K562 (cell line): ENCODE measurements at places on chromosomes 11 and 22. TPM values are rescaled to one million over a fixed set of nuclear protein-coding genes. Genes with fewer than 3 reads are reported as not detected.
A peak's percentile ranks its signal among the peaks of the same experiment; 100 is the strongest.

DNA sequence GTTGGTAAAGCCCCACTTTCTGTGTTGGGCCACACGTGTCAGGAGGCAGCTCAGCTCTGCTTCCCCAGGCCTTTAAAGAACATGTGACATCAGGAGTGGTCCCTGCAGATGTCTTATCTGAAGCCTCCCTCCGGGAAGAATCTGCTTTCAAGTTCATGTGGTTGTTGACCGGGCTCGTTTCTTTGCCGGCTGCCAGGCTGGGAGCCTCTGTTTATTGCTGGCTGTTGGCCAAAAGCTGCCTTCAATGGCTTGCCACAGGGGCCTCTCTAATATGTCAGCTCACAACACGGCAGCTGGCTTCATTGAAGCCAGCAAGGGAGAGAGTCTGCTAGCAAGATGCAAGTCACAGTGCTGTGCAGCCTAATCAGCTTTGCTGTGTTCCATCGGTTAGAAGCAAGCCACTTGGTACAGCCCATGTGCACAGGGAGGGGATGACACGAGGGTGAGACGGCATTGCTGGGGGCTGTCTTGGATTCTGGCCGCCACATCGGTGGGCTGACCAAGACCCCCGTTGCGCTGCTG lies 14.6 kb downstream of the MRGPRF start:
- H3K36me3 ChIP-seq = no peaks in the 10 kb centered on the region
- H3K4me3 ChIP-seq = no peak overlapping the region
- H3K4me1 ChIP-seq = no peaks in the 10 kb centered on the region; the same call in 2 of the 3 replicates
- H3K27me3 ChIP-seq = peaks cover 63% of the 10 kb centered on the region
- DNase-seq = no peak
- no peak overlapping the region for H3K27ac ChIP-seq

DNA sequence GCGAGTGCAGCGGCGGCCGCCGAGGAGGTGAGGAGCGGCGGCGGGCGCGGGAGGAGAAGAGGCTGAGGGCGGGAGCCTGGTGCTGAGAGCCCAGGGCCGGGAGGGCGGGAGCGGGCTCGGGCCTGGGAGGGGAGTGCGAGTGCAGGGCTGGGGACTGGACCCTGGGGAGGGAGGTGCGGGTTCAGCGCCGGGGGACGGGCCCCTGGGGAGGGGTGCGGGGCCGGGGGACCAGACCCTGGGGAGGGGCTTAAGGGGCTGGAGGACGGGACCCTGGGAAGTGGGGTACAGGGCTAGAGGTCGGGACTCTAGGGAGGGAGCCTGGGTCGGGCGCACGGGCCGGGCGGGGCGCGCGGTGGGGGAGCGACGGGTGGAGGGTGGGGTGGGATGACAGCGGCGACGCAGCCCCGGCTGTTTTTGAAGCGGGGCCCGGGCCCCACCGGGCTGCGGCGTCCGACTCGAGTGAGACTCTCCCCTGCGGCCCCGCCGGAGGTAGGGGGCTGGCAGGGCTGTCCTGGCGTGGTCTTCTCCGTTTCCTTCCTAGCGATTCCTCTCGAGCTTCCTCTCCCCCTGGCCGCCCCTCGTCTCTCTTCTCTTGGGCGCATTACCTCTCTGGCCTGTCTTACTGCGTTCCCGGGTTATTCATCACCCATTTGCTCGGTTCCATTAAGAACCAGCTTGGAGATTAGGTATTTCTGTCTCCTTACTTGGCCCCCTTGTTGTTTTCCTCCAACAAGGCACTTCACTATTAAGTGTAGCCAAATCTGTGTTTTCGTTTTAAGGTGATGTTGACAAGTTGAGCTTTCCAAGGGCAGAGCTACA lies 754 bp downstream of the NUP50 start:
- H3K4me3 ChIP-seq = peak overlapping the region; percentile 80
- peaks cover 6% of the 10 kb centered on the region for H3K4me1 ChIP-seq
- peak; percentile 48 for DNase-seq
- H3K27ac ChIP-seq = peak overlapping the region; percentile 88
- peaks cover 40% of the 10 kb centered on the region for H3K36me3 ChIP-seq

- H3K27me3 ChIP-seq = no peaks in the 10 kb centered on the region
- H3K4me3 ChIP-seq = no peak overlapping the region
- DNase-seq = no peak
- no peak overlapping the region for H3K27ac ChIP-seq
These were observed 108.6 kb downstream of the LARGE1 start for GRCh38 chr22:33811686-33812085.

- H3K27ac ChIP-seq = no peak overlapping the region
- DNase-seq = no peak
- H3K4me1 ChIP-seq = peaks cover 14% of the 10 kb centered on the region
- H3K27me3 ChIP-seq = no peaks in the 10 kb centered on the region
These were observed 13.5 kb upstream of the HMOX1 start for GRCh38 chr22:35367331-35367886.

DNA sequence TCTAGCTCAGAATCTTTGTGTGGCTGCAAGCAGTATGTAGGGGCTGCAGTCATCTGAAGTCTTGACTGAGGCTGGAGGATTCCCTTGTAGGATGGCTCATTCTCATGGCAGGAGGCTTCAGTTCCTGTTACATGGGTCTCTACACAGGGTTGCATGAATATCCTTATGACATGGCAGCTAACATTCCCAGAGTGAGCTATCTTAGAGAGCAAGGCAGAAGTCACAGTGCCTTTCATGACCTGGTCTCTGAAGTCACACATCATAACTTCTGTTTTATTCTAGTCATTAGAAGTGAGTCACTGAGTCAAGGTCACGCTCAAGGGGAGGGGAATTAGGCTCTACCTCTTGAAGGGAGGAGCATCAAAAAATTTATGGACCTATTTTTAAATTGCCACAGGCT lies 10.3 kb upstream of the SPON1 start:
- no peak for DNase-seq
- H3K36me3 ChIP-seq = no peaks in the 10 kb centered on the region
- no peak overlapping the region for H3K27ac ChIP-seq
- H3K4me3 ChIP-seq = no peak overlapping the region
- no peaks in the 10 kb centered on the region for H3K4me1 ChIP-seq

DNA sequence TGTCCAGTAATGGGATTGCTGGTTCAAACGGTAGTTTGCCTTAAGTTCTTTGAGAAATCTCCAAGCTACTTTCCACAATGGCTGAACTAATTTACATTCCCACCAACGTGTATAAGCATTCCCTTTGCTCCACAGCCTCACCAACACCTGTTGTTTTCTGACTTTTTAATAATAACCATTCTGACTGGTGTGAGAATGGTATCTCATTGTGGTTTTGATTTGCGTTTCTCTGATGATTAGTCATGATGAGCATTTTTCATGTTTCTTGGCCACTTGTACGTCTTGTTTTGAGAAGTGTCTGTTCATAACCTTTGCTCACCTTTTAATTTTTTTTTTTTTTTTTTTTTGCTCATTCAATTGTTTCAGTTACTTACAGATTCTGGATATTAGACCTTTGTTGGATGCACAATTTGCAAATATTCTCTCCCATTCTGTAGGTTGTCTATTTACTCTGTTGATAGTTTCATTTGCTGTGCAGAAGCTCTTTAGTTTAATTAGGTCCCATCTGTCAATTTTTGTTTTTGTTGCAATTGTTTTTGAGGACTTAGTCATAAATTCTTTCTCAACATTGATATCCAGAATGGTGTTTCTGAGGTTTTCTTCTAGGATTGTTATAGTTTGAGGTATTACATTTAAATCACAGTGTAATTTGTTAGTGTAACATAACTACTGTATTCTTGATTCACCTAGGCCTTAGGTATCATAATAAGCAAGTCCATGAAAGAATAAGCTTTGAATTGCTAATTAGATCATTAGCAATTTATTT lies 33.0 kb downstream of the CCDC34 start:
- DNase-seq = no peak
- H3K4me3 ChIP-seq = no peak overlapping the region
- no peaks in the 10 kb centered on the region for H3K36me3 ChIP-seq
- no peak overlapping the region for H3K27ac ChIP-seq
- no peaks in the 10 kb centered on the region for H3K27me3 ChIP-seq
- H3K4me1 ChIP-seq = no peaks in the 10 kb centered on the region

GRCh38 chr11:14503023-14503422 lies 3.4 kb upstream of the COPB1 start:
- peaks cover 58% of the 10 kb centered on the region for H3K36me3 ChIP-seq
- no peak overlapping the region for H3K4me3 ChIP-seq
- no peak for DNase-seq
- H3K27ac ChIP-seq = no peak overlapping the region

DNA sequence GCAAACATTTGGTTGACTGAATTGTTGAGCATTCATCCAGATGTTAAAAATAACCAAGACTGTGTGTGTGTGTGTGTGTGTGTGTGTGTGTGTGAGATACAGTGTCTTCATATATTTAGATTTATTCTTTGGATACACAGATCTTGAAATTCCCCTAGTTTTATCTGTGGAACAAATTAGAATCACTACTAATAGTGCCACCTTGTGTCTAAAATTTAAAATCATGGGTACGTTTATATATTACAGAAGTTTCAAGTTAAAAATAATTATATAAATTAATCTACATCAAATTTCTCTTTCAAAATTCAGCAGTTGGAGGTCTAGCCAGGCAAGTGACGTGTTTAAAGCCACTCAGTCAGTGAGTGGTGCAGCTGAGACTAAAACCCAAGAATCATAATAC lies 1566.2 kb upstream of the TENM4 start:
- no peak overlapping the region for H3K4me3 ChIP-seq
- H3K27ac ChIP-seq = no peak overlapping the region
- no peaks in the 10 kb centered on the region for H3K4me1 ChIP-seq
- no peaks in the 10 kb centered on the region for H3K27me3 ChIP-seq
- DNase-seq = no peak
- H3K36me3 ChIP-seq = no peaks in the 10 kb centered on the region

DNA sequence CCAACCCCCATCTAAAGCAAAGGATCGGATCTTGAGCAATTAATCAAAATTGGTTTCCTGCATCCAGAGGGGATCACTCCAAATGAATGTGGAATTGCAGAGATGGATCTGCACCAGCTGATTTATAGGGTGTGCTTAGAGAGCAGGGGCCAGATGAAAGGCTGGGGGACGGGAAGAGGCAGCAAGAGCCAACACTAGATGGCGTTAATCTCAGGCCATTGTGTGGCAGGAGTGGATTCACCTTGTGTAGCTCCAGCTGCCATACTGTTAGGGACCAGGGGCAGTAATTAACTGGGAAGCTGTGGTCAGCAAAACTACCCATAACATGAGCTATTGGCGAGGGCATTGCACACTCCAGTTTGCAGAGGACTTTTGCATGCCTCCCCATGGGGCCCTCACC lies 35.6 kb downstream of the SERPINH1 start:
- H3K36me3 ChIP-seq = no peaks in the 10 kb centered on the region
- peak; percentile 71 for DNase-seq
- H3K4me3 ChIP-seq = no peak overlapping the region
- H3K27me3 ChIP-seq = no peaks in the 10 kb centered on the region
- H3K4me1 ChIP-seq = peaks cover 14% of the 10 kb centered on the region; the same call in 2 of the 3 replicates

GRCh38 chr22:27698813-27699212 lies 102.7 kb downstream of the MN1 start:
- no peaks in the 10 kb centered on the region for H3K36me3 ChIP-seq
- H3K4me3 ChIP-seq = no peak overlapping the region
- no peaks in the 10 kb centered on the region for H3K27me3 ChIP-seq
- no peak overlapping the region for H3K27ac ChIP-seq
- no peaks in the 10 kb centered on the region for H3K4me1 ChIP-seq

DNA sequence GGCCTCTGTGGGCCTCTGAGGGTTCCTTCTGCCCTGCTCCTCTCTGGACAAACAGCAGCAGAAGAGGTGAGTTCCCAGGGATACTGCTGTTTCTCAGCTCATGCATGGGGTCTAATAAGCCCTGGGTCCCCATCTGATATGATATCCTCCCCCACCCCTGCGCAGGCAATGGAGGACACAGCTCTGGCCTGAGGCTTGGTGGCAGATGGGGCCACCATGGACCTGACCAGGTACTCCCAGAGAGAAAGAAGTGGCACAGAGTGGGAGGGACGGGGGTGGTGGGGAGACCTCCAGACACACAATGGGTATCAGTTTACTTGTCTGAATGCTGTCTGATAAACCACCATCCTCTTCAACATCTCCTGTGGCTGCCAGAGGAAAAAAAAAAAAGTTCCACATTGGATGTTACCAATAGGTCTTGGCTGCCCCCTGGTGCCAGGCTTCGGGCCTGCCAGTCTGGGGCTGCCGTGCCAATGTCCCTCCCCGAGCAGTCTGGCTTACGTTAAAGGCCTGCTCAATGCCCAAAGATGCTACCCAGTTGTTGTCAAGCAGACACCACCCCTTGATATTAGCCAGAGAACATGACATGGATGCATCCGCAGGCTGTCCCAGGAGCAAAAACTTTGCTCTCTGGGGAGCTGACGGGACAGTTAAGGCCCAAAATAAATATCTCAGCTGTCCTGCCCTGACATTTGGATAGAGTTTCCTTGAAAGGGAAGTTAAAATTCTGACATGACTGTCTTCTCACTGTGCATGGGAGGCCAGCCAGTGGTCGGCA lies 27.9 kb upstream of the ABCC8 start:
- no peak overlapping the region for H3K4me3 ChIP-seq
- no peak overlapping the region for H3K27ac ChIP-seq
- H3K4me1 ChIP-seq = no peaks in the 10 kb centered on the region
- DNase-seq = peak; percentile 63

GRCh38 chr11:11346303-11346702 lies 6.7 kb downstream of the CSNK2A3 start:
- H3K27ac ChIP-seq = no peak overlapping the region
- no peaks in the 10 kb centered on the region for H3K4me1 ChIP-seq
- no peak for DNase-seq
- H3K27me3 ChIP-seq = no peaks in the 10 kb centered on the region; the same call in 2 of the 3 replicates

- H3K4me1 ChIP-seq = no peaks in the 10 kb centered on the region
- no peak overlapping the region for H3K4me3 ChIP-seq
- no peak for DNase-seq
These were observed 9.9 kb upstream of the RASD2 start for GRCh38 chr22:35530700-35531099.

DNA sequence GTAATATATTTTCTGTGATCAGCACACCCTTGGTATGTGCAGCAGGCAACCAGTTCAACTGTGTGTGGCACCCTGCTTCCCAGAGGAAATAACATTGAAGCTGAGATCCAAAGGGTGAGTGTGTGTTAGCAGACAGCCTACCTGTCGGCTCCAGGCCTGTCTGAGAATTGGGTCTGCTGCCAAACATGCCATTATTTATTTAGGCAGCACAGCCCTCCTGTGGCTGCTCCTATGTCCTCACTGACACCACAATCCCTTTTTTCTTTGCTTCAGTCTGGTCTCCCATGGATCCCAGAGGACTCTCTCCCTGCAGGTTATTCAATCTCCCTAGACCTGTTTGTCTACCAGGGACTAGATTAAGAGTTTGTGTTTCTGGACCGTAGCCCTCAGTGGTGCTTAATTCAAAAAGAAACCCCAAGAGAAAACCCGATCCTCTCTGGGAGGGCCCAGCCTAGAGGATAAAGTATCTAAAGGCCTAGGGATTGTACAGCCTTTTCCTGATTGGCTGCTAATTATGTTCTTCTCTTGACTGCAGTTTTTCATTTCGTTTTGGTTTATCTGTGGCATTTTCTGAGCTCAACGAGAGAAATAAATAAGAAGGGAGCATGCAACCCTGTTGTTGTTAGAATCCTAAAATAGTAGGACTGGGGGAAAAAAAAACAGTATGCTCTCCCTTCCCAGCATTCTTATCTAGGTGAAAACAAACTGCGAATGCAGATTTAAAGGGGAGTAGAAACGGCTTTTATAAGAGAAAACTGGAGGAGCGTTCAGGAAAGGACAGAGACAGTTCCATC lies 24.1 kb downstream of the KCNE3 start:
- H3K4me1 ChIP-seq = peaks cover 6% of the 10 kb centered on the region; the same call in 2 of the 3 replicates
- H3K27me3 ChIP-seq = no peaks in the 10 kb centered on the region
- H3K27ac ChIP-seq = no peak overlapping the region
- no peak overlapping the region for H3K4me3 ChIP-seq

The SIAE gene
- 5.4 and 7.5 TPM in 2 replicates for total RNA-seq

The GPHA2 gene
- total RNA-seq = not detected in 2 replicates

The SCO2 gene
- 4.0 and 8.9 TPM in 2 replicates for total RNA-seq

The OR4D5 gene
- not detected in 2 replicates for total RNA-seq

The GLB1L2 gene
- total RNA-seq = 15.4 and 16.8 TPM in 2 replicates

The ZNRF3 gene
- total RNA-seq = 5.9 and 6.1 TPM in 2 replicates

The IGLL1 gene
- not detected in 2 replicates for total RNA-seq

The ENTHD1 gene
- total RNA-seq = 0.20 and 0.22 TPM in 2 replicates

The HOATZ gene
- total RNA-seq = not detected in 2 replicates
